ENCODE measurements at places on chromosomes 12 and 14.

DNA sequence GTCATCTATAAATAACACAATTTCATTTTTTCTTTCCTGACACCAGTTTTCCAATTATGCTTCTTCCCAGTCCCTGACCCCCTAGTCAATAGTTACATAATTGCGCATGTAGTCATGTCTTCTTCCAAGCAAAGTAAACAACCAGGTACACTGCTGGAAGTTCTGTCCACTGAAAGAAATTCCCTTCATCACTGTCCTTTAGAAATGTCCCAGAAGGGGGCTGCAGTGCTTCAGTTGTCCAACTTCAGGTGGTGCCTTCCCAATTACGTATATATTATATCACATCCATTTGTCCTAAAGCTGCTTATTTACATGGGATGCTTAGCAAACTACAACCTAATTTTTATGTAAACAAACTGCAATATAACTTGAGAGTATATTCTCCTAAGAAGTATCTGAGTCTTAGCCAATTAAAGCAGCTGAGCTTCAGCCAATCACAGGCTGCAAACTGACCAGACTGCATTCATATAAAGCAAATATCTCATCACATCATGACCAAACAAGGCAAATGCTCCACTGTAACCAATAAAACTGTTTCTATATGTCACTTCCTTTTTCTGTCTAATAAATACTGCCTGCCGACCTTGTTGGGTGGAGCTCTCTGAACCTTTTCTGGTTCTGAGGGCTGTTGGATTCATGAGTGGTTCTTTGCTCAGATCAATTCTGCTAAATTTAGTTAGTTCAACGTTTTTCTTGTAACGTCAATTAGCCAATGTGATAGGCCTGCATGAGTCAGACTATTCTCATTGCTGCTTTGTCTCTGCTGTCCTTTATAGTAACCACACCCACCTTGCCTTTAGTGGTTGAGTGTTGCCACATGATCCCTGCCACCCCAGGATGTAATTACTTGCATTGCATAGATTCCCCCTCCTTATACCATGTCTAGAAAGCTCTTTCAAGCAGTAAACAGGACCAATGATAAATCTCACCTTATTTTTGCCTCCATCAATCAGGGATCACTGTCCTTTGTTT lies 239.3 kb downstream of the ALG10B start:
- no peak for DNase-seq

DNA sequence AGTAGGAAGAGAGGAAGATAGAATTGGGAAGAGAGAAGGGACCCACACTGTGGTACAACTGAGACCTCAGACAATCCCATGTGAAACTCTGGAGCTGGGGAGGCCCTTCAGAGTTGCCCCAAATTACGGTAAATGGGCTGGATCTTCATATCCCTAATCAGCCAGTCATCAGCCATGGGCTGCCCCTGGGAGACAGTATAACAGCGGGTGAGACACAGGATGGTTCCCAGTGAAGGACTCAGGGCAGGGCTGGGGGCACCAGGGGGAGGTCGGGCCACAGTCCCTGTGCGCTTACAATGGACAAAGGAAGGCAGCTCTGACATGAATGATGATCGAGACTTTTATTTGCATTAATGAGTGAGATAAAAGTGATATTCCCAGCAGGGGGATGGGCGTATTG lies 74.2 kb upstream of the BDKRB2 start:
- no peak for DNase-seq

DNA sequence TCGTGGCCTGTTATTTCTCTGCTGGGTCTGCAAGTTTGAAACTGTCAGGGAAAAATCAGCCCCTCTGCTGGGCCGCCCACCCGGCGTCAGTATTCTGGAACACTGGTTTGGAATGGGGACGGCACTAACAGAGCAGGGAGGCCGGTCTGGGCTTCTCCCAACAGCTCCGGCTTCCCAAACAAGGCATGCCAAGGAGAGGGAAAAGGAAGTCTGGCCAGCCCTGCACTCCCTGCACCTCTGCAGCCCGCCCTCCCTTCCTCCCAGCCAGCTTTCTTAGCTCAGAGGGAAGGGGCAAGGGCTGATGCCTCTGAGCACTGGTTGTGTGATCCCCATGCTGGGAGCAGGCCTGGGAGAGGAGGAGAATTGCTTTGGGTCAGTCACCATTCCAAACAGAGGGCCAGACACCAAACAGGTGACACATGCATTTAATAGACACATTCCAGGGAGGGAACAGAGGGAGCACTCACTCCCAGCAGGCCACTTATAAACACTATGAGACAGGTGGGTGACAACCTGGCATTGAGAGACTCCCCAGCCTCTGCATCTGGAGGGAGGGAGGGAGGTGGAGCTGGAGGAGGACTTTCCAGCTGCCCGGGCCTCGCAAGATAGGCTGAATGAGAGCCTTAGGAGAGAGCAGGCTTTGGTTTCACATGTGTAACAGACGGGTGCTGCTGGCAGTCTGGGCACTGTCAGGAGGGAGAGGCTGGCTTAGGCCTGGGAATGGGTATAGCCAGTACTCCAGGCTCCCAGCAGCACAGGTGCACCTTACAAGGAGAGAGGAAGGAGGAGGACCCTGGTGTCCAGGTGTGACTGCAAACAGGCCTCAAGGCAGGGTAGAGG lies 10.3 kb downstream of the KRT75 start:
- DNase-seq: peak; percentile 35

DNA sequence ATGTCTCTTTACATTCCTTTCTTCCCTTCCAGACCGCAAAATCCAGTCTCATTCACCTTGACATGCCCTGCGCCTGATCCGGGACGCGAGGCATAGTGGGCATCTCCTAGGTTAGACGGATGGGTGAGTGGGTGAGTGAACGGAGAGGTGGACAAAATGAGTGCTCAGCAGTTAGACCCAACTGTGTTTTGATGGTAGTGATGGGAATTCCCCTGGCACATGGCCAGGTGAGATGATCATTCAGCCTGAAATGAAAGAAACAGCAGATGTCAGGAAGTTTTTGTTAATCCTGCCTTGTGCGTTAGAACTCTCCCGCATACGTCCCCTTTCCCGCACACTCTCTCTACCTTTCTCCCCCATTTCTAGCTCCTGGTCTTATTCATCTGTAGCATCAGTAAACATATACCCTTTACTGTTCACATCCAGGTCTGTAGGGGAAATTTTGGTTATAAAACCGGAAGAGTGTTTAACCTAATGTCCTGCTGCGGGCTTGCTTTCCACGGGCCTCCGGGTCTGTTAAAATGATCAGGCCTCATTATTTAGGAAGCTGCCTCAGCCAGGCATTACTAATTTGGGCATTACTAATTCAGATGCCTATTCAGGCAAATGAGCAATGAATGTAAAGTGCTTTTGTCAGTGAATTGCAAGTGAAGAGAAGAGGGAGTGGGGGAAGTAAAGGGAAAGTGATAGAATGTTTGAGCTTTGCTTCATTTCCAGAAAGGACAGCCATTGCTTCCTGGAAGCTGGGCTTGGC lies 172.8 kb downstream of the ETV6 start:
- peak; percentile 54 for DNase-seq

GRCh38 chr14:20696764-20697163 lies 8.2 kb downstream of the ANG start:
- no peak for DNase-seq

- DNase-seq: no peak
These were observed 8.0 kb upstream of the TXNRD1 start for GRCh38 chr12:104207416-104208205.

DNA sequence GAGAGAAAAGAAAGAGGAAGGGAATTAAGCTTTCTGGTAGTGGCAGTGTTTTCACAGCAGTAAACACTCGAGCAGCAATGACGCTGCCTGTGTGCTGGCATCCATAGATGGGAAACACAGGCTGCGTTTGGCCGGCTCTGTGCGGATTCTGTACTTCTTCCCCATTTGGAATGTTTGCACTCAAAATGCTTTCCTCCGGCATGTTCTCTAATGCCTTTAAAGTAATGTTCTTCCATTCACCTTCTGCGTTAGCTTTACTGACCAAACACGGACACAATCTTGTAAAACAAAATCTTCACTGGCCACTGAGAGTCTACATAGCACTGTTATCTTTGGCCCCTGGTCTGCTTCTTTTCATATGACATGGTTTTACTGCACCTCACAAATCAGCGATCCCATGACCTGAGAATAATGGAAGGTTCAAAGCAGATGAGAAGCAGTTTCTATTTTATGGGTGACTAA lies 31.4 kb downstream of the DCP1B start:
- DNase-seq: peak; percentile 75

Measured in lung (tissue), 17 donors.